CD4-positive, alpha-beta T cell (primary cell): ENCODE measurements at places on chromosomes 5 and 9.
A peak's percentile ranks its signal among the peaks of the same experiment; 100 is the strongest.

DNA sequence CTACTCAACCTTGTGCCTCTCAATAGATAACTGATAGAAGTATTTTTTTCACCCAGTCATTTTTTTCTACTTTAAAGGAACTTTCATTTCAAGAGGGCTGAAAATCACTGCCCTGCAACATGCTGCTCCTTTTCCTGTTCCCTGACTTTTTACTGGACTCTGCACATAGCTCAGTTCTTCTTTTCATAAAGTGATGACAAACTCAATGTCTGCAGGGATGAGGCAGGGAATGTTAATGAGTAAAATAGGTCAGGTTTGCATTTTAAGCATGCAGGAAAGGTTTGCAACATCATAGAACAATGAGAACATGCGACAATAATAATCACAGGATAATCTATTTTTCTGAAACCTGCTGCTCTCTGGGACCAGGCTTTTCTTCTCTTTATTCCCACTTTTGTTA is 172.2 kb upstream of the SGCD start:
- no peak for DNase-seq

- no peak for DNase-seq
Measured at GRCh38 chr9:96021551-96022444, 146.3 kb downstream of the ERCC6L2 start.

- no peak for DNase-seq
Measured at GRCh38 chr9:3018071-3018470, 174.2 kb upstream of the PUM3 start.

DNA sequence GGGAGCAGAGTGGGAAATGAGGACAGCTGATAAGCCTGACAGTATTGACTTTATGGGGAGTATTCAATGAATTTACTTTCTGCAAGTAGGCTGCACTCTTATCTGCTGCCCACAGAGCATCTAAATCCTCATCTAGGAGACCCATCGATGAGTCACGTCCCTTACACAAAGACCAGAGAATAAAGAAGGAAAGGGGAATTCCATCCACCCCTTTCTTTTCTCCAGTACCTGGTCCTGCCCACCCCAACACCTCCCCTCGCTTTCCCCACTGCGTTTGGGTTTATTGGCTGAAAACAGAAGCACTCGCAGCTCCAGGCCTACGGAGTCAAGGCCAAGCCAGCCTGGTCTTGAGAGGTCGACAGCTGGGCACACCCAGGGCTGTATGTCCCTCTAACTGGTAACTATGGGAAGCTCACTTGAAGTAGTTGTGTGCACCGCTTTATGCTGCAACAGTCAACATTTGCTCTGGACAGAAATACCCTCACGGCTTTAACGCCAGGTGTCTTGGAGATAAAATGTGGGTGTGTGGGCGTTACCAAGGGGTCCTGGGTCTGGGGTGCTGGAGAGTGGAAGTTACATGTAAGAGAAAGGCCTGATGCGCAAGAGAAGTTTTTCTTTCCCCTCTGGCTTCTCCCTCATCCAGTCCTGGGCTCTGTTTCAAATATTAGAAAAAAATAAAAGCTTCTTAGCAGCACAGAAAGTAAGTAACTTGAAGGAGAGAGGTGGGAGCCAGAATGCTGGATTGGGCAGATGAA is 14.5 kb upstream of the TAL2 start:
- DNase-seq, result no peak

GRCh38 chr5:129459450-129459776 is 685 bp upstream of the ADAMTS19 start:
- DNase-seq, result no peak

- no peak for DNase-seq
Measured at GRCh38 chr5:961002-961710, 47.4 kb upstream of the NKD2 start.

DNA sequence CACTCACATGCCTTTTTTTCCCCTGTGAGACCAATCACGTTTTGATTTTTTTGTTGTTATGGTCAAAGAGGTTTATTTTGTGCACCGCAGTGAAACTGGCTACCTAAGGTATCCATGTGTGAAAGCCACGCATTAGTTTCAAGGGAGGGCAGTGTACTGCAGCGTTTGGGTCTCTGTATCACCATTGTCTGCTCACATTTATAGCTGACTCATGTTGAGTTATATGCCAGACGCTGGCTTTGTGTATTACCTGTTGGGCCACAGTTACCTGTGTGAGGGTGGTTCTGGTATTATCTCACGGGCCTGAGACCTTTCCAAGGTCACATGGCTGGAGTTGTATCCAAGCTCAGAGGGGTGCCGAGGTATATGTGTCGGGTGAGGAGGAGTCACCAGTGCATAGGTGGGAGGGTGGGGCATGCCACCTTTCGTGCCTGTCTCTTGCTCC is 75.8 kb downstream of the ARHGAP26 start:
- DNase-seq, result no peak

GRCh38 chr9:25350011-25350410 is 328.2 kb downstream of the TUSC1 start:
- no peak for DNase-seq

GRCh38 chr5:93188876-93189485 is 392.0 kb downstream of the NR2F1-AS1 start:
- DNase-seq, result no peak

DNA sequence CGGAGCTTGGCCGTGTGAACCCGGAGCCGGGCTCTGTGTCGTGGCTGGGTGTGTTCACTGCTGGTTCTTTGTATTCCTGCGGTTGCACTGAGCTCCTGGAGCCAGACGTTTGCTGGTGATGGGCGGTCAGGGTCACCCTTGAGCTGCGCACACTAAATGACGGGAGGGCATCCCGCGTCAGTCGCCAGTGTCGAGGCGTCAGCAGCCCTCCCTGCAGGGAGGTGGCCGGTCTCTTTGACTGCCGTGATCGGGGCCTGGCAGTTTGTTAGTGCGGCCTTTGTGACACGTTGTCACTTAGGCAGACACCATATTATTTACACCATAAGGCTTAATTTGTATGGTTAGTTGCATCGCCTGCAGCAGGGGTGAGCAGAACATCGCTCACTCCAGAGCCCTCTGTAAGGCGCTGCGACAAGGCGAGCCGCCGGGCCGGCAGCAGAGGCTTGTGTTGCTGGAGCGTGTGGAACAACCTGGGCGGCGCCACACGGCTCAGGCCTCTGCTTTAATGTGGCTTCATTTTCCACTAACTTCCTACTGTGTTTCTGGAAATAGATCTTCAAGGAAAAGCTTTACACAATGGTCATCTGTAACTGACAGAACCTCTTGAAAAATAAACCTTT is 8.3 kb downstream of the NDUFS6 start:
- DNase-seq, result no peak

- no peak for DNase-seq
Measured at GRCh38 chr5:759781-760362, 24.7 kb downstream of the ZDHHC11B start.

DNA sequence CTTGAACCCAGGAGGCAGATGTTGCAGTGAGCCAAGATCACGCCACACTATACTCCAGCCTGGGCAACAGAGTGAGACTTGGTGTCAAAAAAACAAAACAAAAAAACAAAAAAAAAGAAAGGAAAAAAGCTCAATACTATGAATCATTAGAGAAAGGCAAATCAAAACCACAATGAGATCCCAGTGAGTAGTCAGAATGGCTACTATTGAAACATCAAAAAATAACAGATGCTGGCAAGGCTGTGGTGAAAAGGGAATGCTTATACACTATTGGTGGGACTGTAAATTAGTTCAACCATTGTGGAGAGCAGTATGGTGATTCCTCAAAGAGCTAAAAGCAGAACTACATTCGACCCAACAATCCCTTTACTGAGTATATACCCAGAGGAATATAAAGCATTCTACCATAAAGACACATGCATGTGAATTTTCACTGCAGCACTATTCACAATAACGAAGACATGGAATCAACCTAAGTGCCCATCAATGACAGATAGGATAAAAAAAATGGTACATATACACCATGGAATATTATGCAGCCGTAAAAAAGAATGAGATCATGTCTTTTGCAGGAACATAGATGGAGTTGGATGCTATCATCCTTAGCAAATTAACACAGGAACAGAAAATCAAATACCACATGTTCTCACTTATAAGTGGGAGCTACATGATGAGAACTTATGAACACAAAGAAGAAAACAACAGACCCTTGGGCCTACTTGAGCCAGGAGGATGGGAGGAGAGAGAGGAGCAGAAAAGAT is 81.9 kb upstream of the ARRDC3 start:
- DNase-seq, result no peak

DNA sequence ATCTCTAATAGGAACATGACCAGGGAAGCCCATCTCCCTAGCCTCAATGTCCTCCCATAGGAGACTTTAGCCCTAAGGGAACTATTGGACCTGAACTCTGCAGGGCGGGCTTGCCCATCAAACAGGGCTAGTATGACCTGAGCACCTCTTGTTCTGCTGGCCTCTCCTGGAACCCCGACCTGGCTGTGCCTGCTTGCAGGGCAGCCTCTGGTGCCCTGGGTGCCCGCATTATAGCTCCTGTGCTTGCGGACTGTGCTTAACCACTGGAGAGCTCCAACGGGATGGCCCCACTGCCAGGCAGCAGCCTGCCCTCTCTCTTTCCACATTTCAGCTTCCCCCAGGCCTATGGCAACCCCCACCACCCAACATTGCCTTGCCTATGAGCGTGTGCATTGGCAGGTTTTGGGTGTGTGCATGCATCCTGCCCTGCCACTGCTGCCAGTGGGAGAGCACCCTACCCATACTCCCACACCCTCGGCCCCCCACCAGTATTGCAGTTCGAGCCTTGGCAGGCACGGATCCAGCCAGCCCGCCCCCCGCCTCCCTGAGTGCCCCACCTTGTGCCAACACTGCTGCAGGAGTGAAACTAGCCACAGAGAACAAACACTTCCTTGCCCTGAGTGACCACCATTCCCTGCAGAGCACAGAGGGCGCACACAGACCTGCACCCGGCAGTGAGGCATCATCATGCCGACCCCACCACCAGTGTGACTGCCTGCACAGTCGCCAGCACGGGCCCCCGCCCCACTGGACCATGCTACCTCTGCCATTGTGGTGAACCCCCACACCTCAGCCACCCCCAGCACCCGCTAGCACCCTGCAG is 1123.8 kb upstream of the CDH6 start:
- no peak for DNase-seq

- DNase-seq, result no peak
Measured at GRCh38 chr5:53431665-53432064, 48.8 kb upstream of the FST start.

GRCh38 chr5:57839025-57839424 is 356.4 kb upstream of the ACTBL2 start:
- no peak for DNase-seq

DNA sequence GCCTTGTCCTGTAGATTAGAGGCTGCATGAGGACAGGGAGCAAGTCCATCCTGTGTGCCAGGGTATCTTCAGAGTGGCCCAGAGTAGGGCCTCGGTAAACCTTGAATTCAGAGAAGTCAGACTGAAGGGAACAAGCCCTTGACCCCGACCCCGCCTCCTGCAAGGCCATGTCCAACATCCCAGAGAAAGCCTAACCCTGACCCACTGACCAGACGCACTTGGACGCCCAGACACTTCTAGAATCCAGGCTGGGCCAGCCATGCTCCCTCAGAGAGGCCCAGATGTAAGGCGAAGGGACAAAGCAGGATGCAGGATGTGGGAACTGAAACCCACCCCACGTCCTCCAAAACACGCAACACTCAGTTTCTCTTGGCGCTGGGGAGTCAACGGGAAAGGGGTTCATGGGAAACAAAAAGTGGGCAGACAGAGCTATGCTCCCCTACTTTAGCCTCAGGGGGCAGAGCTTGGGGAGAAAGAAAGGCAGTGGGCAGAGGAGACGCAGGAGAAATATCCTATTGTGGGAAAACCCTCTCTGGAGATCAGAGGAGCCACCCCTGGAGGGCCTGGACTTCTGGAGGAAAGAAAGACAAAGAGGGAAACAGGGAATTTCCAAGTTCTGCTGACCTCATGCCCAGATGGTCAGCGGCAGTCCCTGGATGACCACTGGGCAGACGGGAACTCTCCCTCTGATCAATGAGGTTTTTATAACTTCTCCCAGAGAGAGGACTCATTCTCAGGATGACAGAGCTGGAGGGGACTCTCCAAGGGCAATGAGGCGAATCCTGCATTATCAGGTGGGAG is 13.0 kb downstream of the TNIP1 start:
- DNase-seq, result no peak

DNA sequence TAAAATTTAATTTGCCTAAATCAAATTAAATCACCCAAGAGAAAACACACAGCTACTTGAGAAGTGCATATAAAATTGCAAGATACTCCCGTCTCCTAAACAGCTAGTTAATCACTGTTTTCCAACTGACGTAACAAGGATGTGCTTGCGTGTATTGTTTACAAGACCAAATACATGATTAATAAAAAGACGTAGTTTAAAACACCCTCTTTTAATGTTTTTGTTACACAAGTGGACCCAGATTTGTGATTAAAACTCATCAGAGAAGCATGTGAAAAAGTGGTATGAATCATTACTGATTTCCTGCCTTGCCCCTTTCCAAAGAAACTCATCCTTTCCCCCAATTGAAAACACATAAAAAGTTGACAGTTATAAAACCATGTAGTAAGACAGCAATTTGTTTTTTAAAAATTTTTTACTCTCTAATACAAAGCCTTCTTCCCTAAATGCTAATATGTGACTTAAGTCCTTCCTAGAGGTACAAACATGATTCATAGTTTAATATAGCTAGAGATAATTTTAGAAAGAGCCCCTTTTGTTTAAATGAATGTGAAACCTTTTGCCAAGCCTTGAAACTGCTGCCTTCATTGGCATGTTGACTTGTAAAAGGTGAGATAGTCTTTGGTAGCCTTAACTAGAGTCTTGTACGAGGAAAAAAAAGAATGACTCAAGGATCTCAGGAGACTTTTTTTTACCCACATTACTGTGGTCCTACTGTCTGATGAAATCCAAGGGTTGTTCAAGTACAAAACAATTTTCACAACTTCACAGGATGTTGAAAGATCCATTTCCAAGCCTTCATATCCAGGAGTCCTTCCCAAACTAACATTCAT is 61.4 kb upstream of the FST start:
- DNase-seq, result no peak

DNA sequence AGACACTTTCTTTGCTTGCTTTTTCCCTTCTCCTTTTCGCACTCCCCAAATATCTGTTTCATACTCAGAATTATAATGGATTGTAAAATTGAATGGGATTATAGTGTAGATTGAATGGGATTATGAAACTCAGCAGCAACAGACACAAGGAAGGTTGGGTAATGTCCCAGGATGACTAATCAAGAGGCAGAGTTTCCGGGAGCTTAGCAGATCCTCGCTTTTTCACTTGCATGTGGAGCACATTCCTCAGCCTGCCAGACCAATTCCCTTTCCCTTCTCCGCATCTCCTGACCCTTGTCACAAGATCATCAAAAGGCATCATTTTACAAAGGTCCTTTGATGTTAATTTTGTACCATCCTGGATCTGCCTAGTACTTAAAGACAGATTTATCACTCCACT is 55.1 kb upstream of the SLC1A1 start:
- no peak for DNase-seq

- no peak for DNase-seq
Measured at GRCh38 chr9:86486891-86487837, 133.0 kb upstream of the TUT7 start.

GRCh38 chr5:159091596-159092331 is 8.0 kb downstream of the EBF1 start:
- no peak for DNase-seq

- peak; percentile 12 for DNase-seq
Measured at GRCh38 chr9:38417003-38417945, 7.0 kb downstream of the IGFBPL1 start.

GRCh38 chr5:39193553-39194465 is 25.6 kb downstream of the FYB1 start:
- DNase-seq, result no peak

- no peak for DNase-seq
Measured at GRCh38 chr5:171852255-171852681, 66.7 kb downstream of the SMIM23 start.

- DNase-seq, result no peak
Measured at GRCh38 chr9:121826711-121827110, 175.3 kb downstream of the DAB2IP start.

- DNase-seq, result no peak
Measured at GRCh38 chr5:75712091-75712490, 5.1 kb downstream of the POC5 start.
